Thoracic aorta endothelial cell (primary cell): ENCODE measurements at places on chromosomes 7 and 10. TPM values are rescaled to one million over a fixed set of nuclear protein-coding genes. Genes with fewer than 3 reads are reported as not detected.

Gene GIMAP7
- 30.9 and 48.0 TPM in 2 replicates for total RNA-seq

Gene PILRA
- 0.22 and 0.40 TPM in 2 replicates for total RNA-seq

Gene OR2A5
- total RNA-seq: not detected in 2 replicates

Gene EPC1
- total RNA-seq: 27.6 and 33.5 TPM in 2 replicates

Gene FFAR4
- not detected in 2 replicates for total RNA-seq

Gene CYP3A7
- total RNA-seq: 0.07 and 0.27 TPM in 2 replicates

Gene PARG
- 35.2 and 35.9 TPM in 2 replicates for total RNA-seq

Gene TRPV5
- not detected in 2 replicates for total RNA-seq
